Heart right ventricle (tissue), 16 donors: ENCODE measurements at places on chromosomes 4 and X. TPM values are rescaled to one million over a fixed set of nuclear protein-coding genes. Genes with fewer than 3 reads are reported as not detected.

DNA sequence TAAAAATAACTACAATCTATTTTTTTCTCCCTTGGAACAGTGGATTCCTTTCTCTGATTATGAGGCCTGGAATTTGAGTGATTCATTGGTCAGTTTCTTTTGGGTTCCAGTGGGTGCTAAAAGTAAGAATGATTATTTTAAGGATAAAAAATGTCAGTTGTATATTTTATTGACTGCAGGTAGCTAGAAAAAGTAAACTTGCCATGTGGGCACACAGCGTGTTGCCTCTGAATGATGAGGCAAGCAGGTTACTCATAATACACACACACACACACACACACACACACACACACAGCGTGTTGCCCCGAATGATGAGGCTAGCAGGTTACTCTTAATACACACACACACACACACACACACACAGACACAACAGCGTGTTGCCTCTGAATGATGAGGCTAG is 13.8 kb downstream of the GALNT7 start:
- DNase-seq, result no peak

DNA sequence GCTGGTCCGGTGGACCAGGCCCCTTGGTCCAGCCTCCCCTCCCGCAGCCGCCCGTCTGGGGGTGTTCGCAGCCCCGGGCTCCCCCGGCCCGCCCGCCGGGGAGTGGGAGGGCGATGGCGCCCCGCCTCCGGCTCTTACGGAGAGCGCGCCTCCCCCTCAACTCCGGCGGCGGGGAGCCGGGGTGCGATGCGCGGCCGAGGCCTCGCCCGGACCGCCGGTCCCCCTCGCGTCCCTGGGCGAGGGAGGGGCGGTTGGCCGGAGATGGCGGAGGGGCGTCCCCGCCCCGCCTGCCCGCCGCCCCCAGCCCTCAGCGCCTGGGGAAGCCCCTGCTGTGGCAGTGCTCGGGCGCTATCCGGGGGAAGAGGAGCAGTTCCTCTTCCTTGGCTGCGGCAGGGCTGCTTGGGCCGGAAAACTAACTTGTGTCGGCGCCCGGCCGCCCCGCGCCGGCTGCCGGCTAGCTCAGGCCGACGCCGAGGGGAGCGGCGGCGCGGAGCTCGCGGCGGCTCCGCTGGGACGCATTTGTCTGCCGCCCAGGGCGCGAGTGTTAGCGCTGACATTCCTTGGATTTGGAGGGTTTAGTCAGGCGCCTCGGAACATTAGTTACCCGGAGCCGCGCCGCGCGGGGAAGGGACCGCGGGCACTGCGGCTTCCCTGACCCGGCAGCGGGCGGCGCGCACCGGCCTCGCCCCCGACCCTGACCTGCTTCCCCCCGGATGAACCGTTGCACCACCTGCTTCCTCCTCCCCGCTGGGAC is 994 bp downstream of the GALNT7 start:
- peak; percentile 63 for DNase-seq

DNA sequence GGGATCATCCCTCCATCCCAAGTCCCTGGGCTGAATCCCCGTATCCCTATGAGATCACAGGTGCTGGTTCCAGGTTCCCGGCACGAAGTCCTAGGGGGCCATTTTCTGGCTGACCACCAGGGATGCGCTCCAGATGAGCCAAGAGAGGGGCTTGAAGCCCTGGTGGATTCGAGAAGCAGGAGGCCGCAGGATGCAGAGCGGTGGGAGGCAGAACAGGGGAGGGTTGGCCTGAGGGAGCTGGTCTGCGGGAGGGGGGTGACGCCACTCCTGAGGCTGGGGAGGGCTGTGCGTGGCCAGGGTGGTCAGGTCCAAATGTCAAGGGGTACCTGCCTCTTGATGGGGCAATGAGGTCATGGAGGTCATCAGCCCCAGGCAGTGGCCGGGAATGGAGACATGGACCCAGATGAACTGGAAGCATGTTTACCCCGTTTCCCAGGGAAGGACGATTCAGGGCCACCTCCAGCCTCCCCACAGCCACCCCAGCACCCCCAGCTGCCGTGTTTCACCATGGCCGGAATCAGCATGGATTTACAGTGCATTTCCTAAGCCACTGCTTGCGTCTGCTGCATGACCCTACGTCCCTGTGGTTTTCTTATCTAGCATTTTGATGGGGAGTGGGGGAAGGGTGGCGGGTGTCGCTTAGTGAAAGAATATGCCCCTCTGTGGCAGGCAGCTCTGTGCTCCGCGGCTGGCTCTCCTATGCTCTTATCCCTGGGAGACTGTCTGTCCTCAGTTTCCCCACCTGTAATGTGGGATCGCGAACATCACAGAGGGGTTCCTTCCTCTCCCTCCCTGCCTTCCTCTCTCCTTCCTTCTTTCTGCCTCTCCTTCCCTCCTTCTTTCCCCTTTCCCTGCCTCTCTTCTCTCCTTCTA is 17.0 kb upstream of the HTRA3 start:
- DNase-seq, result no peak

DNA sequence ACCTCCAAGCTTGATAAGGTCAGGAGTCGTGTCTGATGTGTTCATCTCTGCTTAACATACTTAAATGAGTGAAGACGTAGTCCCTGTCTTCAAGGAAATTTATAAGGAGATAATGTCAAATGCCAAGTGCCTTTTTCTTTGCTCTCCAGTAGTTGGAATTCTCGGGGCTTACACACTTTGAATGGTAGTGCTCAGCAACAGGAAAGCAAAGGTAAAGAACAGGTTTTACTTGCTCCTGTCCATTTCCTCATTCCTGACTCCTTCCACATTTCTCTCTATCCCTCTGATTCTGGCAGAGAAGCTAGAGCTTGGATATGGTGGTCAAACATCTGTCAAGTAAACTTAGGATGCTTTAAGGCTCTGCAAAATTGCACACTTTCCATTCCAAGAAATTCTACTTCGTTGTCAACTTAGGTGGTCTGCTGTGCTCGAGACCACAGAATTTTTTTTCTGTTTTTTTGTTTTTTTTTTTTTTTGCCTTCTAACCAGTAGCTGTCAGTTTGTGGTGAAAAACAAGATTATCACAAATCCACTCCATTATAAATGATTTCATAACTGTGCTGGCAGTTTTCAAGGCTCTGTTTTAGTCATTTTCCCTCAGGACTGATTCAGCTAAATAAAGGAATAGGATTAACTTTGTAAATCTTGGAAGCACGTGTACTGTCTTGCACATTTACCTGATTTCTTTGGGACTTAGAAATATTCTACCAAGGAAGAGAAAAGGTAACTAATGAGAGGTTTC is 180.8 kb upstream of the ANXA3 start:
- DNase-seq, result no peak

DNA sequence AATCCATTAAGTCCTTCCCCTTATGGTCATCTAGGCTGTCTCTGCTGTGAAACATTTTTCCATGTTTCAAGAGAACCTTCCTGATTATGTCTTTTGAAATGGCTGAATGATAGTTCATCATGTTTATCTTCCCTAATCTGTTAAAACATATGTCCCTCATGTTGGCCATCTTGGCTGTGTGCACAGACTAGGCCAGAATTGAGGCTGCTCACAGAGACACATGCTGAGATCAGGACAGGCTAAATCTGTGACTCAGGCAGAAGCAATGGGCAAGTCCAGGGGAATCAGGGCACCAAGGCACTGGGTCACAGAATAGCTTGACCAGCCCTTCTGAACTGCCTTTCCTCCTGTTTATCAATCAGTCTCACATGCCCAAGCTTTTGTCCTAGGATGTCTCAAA is 78.3 kb downstream of the FHDC1 start:
- no peak for DNase-seq

- no peak for DNase-seq
Observed at GRCh38 chrX:63421411-63421810, 70.3 kb upstream of the SPIN4 start.

DNA sequence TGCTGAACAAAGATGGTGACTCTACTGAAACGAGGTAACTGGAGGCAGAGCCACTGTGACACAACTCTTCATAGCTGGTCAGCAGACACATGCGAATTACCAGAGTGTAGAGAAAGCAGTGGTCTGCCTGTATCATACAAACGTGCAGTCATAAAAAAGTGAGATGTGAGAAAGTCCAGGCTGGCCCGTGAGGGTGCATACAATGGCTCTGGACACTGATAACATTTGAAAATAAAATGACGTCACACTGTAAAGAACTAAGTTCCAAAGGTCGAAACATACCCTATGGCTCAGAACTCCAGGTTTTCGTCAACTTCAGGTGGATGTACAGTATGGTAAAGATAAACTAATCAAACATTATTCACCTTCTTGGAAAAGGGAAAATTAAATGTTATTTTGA is 95.7 kb downstream of the SHISA3 start:
- DNase-seq, result no peak

- no peak for DNase-seq
Observed at GRCh38 chr4:182018691-182019090, 224.5 kb upstream of the TENM3 start.

GRCh38 chr4:53476232-53477037 is 99.0 kb downstream of the FIP1L1 start:
- no peak for DNase-seq

DNA sequence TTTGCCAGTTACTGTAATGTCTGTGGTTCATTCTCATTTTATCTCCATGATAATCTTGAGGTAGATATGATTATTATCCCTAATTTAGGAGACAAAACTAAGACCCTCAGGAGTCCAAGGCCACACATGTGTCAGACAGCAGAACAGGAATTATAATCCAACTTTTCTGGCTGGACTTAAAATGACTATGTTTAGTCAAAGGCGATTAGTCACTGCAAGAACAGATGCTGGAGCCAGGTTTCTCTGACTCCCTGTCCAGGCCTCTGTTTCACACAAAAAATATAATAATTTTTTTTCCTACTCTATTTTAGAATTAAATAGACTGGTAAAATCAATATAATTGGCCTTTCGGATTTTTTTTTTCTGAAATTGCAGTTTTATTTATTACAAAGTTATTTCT is 56.7 kb upstream of the TMEM131L start:
- DNase-seq, result no peak

- no peak for DNase-seq
Observed at GRCh38 chrX:12790885-12791256, 341 bp upstream of the PRPS2 start.

- DNase-seq, result no peak
Observed at GRCh38 chr4:106334741-106335470, 18.6 kb downstream of the AIMP1 start.

DNA sequence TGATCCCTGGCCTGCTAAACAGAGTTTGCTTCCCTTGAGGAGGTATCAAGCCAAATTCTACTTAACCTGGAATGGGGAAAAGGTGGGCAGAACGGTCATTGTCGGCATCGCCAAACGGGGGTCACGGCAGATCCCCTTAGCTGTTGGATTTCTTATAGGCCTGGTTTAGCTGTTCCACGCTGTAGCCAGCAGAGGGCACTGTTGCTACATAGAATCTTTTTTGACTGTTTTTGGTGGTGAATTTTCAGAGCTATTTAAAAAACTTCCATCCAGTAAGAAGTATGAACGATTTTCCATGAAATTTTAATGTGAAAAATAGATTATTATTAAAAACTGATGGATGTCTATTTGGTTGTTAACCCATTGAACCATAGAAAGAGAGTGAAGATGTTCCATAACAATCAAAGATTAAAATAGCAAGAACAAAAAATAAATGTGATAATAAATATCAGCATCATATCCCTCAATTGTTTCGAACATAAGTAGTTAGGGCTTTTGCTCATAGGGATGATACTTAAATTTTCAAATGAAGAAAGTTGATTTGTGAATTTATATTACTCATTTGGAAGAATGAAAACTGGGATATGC is 56.6 kb downstream of the LINC00632 start:
- DNase-seq, result peak; percentile 6

GPC3 gene
- 0.66 TPM for polyA plus RNA-seq

SYNPO2 gene
- polyA plus RNA-seq, result 29.1 TPM

PORCN gene
- polyA plus RNA-seq, result 12.7 TPM

SYN1 gene
- 11.1 TPM for polyA plus RNA-seq
